ENCODE measurements at places on chromosomes 12 and 14.
A peak's percentile ranks its signal among the peaks of the same experiment; 100 is the strongest.

GRCh38 chr12:124477107-124477915 is 90.1 kb downstream of the NCOR2 start:
- no peak for DNase-seq

GRCh38 chr12:30796313-30796780 is 41.6 kb upstream of the CAPRIN2 start:
- peak; percentile 87 for DNase-seq

GRCh38 chr12:124727922-124728321 is 135.7 kb downstream of the SCARB1 start:
- no peak for DNase-seq

DNA sequence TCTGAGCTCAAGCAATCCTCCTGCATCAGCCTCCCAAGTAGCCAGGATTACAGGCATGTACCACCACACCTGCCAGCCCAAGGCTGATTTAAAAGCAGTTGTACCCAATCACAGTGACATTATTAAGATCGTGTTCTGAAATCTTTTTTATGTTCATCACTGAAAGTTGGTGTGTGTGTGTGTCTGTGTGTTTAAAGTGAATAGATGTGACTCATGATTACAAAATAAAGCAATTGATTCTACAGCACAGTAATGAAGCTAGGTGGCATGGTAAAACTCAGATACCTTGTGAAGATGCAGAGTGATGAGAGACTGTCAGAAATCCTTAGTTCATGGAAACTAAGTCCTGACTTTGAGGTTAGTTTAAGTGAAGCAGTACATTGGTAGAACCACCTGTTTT is 74.2 kb upstream of the ATP2B1 start:
- no peak for DNase-seq

DNA sequence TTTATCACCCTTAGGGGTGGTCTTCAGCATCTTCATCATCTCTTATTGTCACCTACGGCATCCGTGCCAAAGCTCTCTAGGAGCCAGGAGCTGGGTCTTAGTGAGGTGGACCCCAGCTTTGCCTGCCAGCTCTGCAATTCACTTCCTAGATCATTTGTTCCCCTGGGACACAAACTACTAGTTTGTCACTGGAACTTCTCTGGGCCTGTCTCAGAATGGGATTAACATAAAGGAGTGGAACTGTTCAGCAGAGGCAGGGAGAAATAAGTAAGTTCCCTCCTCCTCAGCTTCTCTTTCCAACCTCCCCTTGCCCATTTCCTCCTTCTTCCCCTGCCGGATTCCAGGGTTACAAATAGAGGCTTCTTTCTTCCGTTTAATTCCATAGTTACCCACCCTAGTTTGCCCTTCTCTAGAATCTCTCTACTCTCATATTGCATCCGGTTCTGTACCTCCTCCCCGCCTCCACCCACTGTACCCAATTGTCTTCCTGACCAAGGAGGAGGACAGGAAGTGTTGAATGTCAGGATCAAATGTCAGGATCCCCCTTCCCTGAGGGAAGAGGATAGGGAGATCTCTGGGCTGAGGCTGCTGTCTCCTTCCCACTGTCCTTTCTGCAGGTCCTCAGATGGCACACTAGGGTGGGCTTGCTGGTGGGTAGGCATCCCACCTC is 25.0 kb downstream of the LARP4 start:
- peak; percentile 62 for DNase-seq

DNA sequence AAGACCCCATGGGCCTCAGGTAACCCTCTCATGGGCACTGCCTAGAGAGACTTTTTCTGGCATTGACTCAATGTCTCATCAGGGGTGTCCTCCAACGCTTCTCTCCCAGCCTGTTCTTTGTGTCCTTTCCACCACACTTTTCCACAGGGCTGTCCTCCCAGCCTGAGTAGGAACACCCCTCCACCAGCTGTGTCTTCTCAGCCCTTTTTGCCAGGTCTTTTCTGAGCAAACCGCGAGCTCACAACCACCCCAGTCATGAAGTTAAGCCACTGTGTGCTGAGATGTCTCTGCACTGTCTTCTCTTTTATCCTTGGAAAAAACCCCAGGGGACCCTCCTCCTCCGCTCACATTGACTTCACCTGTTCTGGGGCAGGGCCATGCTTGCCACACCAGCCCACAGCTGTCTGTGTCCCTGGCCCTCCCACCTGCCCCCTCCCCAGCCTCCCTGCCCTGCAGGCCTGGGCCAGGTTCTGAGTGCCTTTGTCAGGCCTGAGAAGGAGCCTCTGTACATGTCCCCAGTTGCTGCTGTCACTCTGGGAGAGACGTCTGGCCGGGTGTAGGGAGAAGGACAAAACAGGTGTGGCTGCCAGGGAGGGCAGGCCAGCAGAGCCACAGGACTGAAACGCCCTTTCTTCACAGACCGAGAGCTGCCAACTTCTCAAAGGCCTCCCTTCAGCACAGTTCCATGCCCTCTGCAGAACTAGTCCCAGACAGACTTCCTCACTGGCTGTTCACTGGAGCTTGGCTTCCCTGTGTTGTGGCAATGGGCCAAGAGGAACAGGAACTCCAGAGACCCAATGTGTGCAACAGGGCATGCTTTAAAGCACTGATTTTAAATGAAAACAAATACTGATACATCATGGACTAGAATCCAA is 50.5 kb upstream of the PNMA1 start:
- DNase-seq: peak; percentile 65

DNA sequence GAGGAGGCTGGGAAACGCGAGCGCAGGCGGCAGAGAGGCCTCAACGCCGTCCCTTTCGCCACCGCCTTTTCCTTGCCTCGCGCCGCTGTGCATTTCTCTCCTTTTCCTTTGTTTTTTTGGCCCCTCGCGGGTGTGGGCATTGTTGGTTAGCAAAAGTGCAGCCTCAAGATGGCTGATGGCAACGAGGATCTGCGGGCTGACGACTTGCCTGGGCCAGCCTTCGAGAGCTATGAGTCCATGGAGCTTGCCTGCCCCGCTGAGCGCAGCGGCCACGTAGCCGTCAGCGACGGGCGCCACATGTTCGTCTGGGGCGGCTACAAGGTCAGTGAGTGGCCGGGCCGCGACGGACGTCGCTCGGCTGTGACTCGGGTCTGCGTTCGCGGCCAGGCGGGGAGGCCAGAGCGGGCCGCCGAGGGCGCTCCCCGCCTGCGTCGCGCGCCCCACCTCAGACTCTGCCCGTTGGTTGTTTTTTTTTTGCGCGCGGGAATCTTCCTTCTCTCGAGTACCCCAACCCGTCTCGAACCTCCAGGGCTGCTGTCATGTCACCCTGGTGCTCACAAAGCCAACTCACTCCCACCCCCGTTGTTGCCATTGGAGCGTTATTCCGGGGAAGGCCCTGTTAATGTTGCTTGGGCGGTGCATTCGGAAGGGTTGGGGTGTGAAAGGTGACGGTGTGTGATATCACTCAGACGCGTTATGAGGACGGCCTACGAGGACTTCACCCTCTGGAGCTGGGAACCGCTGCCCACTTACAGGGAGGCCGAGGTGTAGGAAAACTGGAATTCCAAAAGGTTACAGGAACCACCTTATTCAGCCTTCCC is 558 bp downstream of the KLHDC2 start:
- peak; percentile 76 for DNase-seq

DNA sequence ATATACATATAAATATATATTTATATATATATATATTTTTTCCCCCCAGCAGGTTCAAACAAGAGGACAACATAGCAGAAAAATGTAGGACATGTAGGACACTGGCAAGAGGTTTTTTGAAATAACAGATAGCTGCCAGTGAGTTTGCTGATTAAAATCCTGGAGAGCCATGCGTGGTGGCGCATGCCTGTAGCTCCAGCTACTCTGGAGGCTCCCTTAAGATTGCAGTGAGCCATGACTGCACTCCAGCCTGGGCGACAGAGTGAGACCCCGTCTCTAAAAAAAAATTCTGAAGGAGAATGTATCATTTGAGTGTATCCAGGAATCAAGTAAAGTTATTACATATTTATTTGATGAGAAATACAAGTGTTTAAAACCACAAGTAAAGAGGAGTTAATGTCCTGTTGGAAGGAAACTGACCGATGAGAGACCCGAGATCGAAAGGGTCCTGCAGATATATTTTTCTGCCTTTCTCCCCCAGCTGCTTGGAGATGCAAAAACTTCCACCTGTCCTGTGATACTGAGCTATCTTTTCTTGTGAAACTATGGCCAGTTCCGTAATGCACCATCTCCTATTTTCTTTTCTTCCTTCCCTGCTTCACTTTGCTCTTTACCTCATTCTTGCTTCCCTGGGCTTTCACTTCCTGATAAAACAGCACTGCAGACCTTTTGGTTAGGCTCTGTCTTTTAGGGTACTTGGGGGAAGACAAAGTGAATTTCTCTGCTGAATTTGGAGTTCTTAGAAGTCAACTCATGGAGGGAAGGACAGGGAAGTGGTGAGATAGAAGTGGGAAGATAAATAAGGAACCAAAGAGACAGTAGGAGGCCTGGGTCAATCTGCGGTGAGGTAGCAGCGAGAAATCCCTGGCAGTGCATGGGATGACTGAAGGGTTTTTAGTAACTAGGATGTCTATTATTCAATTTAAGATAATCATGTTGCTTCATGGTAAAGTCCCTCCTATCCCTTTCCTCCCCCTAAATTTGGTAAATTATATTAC is 41.2 kb upstream of the SLC2A13 start:
- no peak for DNase-seq

DNA sequence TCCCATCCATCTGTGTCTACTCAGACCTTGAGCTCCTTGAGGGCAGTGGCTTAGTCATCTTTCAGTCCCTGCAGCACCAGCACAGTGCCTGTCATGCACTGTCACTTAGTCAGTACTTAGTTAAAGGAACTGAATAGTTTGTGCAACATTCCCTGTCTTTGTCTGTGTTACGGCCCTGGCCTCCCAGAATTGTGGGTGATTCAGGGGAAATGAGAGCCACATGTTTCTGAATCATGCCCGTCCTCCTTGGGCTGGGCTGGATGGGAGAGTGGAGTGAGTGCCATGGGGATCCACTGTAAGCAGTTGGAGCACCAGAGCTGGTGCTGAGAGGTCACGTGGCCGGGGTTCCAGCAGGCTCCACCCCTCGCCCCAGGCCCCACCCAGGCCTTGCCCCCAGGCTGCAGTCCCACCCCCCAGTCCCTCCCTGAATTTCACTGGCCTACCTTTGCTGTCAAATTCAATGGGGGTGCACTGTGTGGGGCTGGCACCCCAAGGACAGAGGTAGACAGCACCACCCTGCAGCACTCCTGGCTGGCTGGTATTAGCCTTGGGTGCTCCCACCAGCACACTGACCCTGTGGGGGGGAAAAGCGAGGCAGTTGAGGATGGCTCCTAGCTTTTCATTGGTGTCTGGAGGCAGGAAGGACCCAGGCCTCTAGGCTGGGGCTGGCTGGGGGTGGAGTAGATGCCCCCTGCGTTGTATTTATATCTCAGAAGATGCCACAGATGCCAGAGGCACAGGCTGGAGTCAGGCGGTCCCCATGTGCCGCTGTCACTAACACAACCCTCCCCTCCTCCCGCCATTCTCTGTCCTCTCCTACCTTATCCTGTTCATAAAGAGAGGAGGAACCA is 7.5 kb downstream of the ITGA5 start:
- peak; percentile 90 for DNase-seq

GRCh38 chr12:21337959-21338744 is 3.4 kb upstream of the SLCO1A2 start:
- no peak for DNase-seq

DNA sequence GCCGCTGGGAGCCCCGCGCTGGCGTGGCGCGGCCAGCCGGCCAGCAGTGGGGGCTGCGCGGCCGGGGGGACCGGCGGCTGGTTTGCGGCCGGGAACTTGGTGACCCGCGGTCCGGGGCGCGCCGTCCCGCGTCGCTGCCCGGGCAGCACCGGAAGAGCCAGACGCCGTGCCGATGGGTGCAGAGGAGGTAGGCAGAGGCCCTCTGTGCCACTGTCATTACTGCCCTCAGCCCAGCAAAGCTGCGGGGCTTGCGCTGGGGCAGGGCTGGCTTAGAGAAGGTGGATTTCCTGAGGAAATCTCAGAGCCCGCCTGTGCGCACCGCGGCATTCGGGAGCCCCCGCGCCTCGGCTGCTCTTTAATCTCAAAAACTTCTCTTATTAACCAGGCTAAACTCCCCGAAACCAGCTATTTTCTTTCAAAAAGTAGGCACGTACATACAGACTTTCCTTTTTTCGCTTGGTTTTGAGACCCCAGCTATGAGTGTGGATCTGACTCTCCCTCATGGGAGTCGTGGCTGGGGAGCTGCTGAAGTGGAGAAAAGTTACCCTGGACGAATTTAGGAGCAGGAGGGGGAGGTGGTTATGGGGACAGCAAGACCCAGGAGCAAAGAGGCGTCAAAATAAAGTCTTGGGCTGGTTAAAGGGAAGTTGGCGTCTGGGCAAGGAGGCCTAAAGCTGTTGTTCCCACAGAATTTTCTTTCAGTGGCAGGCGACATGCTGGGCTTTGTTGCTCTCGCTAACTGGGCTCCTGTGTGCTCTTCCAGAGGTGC is 802 bp downstream of the SUSD6 start:
- no peak for DNase-seq

DNA sequence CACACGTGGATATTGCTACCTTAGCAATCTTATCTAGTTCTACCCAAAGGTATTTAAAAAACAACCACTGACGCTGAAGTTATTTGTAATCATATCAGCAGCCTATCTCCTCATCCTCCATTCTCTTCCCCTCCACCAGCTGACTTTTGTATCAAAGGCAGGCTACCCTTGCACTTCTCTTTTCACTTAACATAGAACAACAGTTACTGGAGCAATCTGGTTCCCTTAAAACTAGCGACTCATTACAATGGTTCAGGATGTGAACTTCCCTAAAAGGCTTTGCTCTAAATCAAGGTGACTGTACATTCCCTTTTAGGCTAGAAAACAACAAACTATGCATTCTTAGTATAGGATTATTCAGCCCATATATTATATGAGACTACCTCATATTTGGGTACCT is 404.7 kb downstream of the APAF1 start:
- no peak for DNase-seq

- DNase-seq: no peak
Measured at GRCh38 chr14:64500088-64500487, 3.5 kb downstream of the ZBTB25 start.

GRCh38 chr12:112096667-112097066 is 11.9 kb downstream of the NAA25 start:
- peak; percentile 40 for DNase-seq

DNA sequence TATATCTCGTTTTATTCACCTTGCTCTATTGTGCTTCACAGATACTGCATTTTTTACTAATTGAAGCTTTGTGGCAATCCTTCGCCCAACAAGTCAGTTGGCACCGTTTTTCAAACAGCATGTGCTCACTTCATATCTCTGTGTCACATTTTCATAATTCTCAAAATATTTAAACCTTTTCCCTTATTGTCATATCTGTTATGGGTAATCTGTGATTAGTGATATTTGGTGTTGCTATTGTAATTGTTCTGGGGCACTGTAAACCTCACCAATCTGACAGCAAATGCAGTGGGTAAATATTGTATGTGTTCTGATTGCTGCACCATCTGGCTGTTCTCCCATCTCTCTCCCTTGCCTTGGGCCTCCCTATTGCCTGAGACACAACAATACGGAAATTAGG is 191.3 kb downstream of the BTG1 start:
- DNase-seq: no peak

- DNase-seq: peak; percentile 57
Measured at GRCh38 chr12:93153321-93153720, 224.2 kb upstream of the EEA1 start.

Measured in islet precursor cell (in vitro differentiated cells).